Adipose tissue (tissue), 3 donors: ENCODE measurements at places on chromosomes 3 and 15. TPM values are rescaled to one million over a fixed set of nuclear protein-coding genes. Genes with fewer than 3 reads are reported as not detected.

AP3B2 gene
- polyA plus RNA-seq: 2.4 TPM

DAZL gene
- not detected for polyA plus RNA-seq

PAK6 gene
- 0.11 TPM for polyA plus RNA-seq

PLA2G4B gene
- polyA plus RNA-seq: 7.3 TPM

HIGD2B gene
- not detected for polyA plus RNA-seq

GP9 gene
- polyA plus RNA-seq: 0.13 TPM

COMMD2 gene
- 6.6 TPM for polyA plus RNA-seq

ASTE1 gene
- 2.7 TPM for polyA plus RNA-seq

ALCAM gene
- 14.6 TPM for polyA plus RNA-seq

TTBK2 gene
- polyA plus RNA-seq: 3.5 TPM

OSTN gene
- 2.5 TPM for polyA plus RNA-seq

MON1A gene
- 5.1 TPM for polyA plus RNA-seq

ADIPOQ gene
- polyA plus RNA-seq: 98.4 TPM

MEGF11 gene
- 0.22 TPM for polyA plus RNA-seq
